ENCODE measurements at places on chromosomes 5 and 9.

DNA sequence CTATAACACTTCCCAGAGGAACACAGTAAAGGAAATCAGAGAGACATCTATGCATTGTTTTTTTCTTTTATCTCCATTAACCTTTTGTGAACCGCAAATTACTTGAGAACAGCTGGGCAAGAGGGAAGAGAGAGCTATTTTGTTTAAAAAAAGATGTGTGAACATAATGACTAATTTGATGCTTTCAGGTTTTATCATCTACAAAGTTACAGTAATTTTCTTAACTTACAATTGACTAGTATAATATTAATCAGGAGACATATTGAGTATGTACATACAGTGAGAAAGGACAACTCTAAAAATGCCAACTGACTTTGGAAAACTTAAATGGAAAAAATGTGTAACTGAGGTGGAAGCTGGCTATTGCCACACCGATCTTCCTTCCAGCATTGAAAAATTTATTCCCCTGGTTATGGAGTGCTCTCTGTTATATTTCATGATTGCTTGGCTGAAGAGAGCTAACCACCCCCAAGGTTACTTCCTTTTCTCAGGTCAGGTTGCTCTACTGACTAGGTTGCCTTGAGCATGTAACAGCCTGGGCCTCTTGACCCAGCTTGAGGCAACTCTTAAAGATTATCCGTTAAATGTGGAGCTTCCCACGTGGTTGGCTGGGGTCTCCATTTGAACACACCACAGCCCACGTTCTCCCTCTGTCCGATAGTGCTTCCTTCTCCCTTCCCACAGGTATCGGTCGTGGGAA, 62.6 kb upstream of the C6 start:
- no peak for DNase-seq

DNA sequence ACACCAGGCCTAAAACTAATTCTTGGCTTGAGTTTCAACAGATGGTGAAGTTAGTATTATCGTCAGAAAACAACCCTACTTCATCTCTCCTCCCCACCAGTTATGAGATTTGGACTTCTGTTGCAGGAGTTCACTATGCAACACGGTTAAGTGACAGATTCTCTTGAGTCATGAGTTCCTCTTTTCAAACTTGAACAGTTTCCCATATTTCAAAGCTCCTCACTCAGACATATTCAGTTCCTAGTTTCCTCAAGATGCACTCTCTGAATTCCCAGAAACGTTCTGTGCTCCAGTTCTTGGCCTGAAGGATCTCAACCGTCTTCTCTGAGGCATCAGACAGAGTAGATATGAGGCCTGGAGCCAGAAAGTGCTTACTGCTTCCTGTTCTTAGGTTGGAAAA, 7.3 kb upstream of the PTGER4 start:
- no peak for DNase-seq

DNA sequence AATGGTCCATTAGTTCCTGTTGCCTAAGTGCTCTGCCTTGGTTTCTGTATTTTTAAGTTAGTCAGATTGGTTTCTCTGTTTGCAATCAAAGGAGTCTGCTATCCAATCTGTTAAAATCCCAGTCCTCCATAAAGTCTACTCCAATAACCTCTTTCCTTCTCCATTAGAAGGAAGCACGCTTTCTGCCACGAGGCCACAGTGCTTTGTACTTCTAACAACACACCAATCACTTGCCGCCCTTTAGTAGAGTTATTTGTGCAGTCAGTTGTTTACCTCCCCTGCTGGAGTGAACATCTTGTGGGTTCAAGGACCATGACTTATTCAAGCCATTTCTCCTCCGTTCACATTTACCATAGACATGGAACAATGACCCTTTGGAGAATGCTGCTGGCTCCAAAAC, 69.0 kb downstream of the GLRA1 start:
- no peak for DNase-seq

DNA sequence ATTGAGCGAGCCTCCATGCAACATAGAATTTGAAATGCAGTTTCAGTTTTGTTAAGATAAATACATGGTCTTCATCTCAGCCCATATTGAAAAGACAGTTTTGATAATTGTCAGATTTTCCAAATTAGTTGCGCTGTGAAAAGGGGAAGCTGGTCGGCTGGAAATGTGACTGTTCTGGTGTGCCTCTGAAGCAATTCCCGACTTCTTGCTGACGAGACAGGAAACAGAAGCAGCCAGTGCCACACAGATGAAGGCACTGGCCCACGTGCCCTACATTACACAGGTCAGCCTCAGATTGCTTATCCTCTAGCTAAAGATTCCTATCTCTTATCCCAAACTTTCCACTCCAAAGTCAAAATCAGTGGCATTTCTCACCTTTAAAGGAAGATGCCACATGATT, 214.1 kb upstream of the TLE4 start:
- no peak for DNase-seq

DNA sequence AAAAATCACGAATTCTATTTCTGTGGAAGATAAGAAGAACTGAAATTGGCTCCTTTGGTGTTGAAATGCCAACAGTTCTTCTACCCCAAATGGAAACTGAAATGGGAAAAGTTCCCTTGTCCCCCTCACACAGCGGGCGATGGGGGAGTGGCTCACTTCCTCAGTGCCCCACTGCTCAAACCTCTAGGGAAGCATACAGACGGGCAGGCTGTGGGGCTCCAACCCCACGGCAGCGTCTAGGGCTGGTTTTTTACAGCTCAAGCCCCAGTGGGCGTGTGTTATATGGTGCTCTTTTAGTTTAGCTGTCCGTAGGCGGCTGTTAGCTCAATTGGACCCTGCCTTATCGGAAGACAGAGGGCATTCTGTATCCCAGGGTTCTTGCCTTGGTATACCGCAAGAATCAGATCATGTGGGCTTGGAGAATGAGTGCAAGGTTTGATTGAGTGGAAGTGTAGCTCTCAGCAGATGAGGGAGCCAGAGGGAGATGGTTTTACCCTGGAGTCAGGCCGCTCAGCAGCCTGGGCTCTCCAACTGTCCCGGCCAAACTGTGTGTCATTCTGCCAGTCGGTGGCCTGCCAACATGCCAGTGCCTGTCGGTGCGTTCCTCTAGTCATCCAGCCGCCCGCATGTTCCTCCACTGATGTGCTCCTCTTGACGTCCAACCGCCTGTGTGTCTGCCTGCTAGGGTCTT, 166.3 kb upstream of the ZNF608 start:
- DNase-seq: no peak
